ENCODE measurements at places on chromosomes 5 and 9.

DNA sequence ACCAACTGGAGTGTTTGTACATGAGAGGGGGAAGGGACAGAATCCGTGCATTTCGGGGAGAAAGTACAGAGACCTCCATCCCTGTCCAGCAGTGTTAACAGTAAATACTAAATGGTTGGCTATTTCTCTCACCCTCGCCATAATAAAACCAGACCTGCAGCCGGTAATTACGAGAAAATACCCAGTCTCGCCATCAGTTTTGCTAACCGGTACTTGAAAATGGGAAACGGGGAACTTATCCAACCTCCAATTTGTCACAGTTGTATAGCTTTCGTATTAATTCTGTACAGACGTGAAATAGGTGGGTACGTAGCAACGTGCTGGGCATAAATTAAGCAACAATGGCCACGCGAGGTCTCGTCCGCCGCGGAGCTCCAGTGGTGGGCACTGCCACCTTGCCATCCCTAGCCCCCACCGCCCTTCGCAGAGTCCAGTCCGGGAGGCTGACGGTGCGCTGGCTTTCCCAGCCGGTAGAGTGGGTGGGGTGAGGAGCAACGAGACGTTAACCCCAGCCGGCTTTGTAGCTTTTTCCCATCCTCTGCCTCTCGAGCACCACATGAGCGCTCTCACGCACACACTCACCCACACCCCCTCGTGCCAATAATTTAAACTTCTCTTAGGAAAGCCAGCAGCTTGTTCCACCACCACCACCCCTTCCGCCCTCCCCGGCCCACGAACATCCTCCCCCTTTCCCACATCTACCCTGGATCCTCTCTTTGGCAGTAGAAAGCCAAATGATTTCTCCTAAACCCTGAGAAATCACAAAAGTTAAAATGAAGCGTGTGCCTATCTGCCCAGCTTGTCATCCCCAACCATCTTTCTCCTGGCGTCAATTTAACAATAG is 1.8 kb downstream of the ELAVL2 start:
- no peak for DNase-seq

DNA sequence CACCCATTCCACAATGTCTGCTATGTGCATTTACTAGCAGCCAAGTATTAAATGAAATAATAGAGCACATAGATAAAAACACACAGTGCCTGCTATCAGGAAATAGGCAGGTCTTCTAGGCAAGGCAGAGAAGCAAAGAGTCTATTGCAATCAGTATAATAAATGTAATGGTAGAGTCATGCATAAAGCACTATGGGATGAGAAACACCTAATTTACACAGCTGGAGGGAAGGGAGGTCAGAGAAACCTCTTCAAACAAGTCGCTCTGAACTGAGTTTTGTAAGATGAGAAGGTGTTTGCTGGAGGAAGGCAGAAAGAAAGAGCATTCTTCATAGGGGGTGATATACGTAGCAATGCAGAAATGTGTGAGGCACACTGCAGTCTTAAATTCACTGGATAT is 341.0 kb upstream of the DMAC1 start:
- DNase-seq: no peak

- DNase-seq: peak; percentile 49
Observed at GRCh38 chr5:120388016-120388781, 75.9 kb upstream of the PRR16 start.

- DNase-seq: no peak
Observed at GRCh38 chr5:80250801-80251200, 5.0 kb downstream of the SERINC5 start.

GRCh38 chr5:139038613-139039305 is 159.4 kb downstream of the SIL1 start:
- DNase-seq: no peak

GRCh38 chr5:178785999-178786398 is 55.5 kb upstream of the ZNF354A start:
- no peak for DNase-seq

DNA sequence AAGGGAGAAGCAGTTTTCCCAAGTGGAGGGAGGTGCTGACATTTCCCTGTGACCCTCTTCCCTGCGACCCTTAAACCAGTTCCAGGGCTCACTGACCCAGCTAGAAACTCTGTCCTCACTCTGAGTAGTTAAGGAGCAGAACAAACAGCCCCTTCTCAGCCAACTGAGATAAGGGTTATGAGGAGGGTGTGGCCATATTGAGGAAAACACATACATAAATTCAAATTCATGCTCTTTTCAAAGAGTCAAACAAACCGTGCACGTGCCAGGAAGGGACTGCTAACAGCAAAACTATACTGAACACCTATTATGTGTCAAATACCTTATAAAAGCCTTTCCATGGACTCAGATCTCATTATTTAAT is 4.9 kb upstream of the AKNA start:
- DNase-seq: no peak

DNA sequence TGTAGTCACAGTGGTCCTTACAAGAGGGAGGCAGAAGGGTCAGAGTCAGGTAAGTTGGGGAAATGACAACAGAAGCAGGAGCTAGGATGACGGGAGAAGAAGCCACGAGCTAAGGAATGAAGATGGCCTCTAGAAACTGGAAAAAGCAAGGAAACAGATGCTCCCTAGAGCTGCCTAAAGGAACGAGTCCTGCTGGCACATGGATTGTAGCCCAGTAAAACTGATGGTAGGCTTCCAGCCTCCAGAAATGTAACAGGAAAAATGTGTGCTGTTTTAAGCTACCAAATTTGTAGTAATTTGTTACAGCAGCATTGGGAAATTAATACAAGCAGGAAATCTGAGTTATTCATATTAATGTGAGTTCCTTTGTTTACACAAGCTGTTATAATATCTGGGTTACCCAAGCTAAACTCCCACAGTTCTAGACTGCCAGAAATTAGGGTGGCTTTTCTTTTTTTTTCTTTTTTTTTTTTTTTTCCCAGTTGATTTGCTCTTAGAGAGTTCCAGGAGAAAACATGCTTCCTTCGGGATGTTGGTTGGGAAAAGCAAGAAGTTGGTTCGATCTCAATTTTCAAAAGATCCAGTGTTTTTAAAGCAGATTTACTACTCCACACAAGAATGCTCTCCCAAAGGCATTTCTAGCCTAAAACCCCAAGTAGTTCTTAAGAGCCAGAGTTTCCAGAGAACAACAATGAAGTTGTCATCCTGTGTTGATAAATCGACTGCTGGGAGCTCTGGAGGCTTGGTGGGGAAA is 400.0 kb upstream of the SLC24A2 start:
- DNase-seq: no peak

DNA sequence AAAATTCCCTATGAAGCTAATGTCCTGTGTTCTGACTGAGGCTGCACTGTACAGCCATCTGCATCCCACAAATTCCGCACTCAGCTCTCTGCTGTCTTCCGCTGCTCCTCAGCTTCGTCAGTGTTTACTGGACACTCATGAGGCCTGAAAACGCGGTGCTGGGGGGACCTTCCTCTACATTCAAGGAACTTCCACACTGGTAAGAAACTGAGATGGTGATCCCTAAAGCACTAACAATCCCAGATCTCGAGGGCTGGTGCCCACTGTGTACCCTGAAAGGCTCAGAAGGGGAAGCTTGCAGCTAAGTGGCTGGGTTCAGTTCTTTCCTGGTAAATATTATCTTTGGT is 117.9 kb downstream of the NRG2 start:
- DNase-seq: no peak
